ENCODE measurements at places on chromosomes 6 and 20.

DNA sequence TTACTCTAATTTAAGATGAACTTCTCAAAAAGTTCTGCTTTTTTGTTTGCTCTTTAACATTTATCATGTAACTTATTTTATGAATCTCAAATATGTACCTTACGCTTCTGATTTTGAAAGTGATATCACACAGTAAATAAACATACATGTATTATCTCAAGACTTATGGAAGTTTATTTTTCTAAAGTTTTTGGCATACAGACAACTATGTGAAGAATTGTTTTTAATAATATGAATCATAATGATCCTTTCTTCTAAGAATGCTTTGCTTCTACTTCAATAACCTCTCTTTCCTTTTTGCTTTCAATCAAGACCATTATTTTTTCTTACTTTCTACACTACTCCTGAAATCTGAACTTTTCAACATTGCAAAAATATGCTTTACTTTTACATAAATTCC is 816.4 kb downstream of the EYS start:
- no peak for DNase-seq

- no peak for DNase-seq
Measured at GRCh38 chr6:7150381-7151064, 42.8 kb downstream of the RREB1 start.

DNA sequence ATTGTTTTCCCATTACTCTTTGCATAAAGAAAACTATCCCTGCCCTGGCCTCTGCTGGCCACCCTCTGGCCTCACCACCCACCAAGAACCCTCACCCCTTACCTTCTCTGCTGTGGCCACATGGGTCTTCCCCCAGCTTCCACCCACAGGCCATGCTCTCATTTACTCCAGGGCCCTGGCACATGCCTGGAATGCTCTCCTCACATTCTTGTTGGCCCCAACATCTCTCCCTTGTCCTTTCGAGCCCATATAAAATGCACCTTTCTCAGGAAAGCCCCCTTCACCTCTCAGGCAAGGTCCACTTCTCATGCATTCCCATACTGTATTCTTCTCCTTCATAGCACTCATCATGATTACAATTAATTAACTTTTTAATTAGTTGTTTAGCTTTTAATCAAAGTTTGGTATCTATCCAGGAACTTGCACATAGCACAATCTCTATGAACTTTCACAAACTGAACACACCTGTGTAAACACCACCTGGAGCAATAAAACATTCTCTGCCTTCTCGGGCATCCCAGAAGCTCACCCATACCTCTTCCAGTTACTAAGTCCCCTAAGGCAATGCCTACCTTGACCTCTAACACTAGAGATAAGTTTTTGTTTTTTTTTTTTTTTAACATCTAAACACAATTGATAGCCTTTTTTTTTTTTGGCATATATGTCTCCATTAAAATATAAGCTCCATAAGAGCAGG is 617.2 kb downstream of the PTPRT start:
- DNase-seq = no peak

DNA sequence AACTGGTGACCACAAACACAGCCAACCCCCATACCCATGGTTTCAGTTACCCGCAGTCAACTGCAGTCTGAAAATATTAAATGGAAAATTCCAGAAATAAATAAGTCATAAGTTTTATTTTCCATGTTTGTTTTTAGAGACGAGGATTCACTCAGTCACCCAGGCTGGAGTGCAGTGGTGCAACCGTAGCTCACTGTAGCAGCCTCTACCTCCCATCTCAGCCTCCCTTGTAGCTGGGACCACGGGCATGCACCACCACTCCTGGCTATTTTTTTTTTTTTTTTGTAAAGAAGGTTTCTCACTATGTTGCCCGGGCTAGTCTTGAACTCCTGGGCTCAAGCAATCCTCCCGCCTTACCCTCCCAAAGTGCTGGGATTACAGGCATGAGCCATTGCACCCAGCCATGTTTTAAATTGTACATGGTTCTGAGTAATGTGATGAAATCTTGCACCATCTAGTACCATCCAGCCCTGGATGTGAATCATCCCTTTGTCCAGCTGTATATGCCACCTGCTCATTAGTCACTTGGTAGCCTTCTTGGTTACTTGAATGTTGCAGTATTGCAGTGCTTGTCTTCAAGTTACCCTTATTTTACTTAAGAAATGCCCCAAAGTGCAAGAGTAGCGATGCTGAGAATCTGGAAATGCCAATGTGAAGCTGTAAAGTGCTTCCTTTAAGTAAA is 14.5 kb downstream of the CSNK2A1 start:
- DNase-seq = no peak

- no peak for DNase-seq
Measured at GRCh38 chr6:8108031-8108660, 5.8 kb upstream of the EEF1E1 start.

DNA sequence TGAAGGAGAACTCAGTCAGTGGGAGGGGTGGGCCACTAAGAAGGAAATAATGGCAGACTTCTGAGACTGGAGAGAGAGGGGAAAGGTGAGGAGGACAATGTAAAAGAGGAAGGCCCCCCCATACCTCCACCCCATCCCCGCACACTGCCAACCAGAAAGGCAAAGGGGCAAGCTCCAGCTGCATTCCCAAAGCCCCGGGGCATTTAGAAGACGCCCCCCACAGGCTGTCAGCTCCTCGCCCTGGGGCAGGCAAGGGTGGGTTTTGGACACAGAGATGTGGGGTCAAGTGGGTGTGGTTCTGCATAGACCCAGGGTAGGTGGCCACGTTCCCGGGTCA is 20.8 kb upstream of the SLC22A7 start:
- DNase-seq = no peak

DNA sequence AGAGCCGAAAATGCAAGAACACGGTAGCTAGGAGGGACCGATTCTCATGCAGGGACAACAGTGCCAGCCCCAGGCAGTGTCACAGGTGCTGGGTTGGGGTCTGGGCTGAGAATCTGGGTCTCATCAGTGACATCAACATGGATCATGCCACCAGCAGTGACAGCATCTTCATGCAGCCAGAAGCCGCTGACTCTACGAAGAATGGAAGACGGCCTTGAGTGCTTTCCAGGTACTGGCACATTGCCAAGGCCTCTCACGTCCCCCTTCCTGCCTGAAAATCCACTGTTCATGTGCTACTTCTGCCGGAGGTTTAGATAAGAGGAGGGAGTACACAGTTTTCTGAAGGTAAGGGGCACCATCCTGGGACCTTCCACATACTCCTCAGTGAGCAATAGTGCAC is 141.1 kb upstream of the FOXQ1 start:
- DNase-seq = peak; percentile 78

- DNase-seq = no peak
Measured at GRCh38 chr6:139567095-139567494, 192.6 kb upstream of the CITED2 start.

DNA sequence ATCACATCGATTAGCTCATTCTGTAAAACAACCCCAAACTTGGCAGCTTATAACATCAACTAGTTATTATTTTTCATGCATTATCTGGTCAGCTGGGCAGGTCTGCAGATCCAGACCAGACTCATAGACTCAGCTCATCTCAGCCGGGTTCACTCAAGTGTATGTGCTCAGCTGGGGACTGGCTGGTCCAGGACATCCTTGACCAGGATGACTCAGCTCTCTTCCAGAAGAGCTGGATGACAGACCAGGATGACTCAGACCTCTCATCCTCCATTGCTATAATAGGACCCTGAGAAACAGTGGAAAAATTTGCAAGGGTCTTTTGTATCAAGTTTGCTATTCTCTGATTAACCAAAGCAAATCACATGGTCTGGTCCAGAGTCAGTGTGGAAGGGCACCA is 312.5 kb upstream of the PLCB4 start:
- DNase-seq = no peak

GRCh38 chr6:98583506-98583905 is 250.9 kb upstream of the POU3F2 start:
- no peak for DNase-seq

DNA sequence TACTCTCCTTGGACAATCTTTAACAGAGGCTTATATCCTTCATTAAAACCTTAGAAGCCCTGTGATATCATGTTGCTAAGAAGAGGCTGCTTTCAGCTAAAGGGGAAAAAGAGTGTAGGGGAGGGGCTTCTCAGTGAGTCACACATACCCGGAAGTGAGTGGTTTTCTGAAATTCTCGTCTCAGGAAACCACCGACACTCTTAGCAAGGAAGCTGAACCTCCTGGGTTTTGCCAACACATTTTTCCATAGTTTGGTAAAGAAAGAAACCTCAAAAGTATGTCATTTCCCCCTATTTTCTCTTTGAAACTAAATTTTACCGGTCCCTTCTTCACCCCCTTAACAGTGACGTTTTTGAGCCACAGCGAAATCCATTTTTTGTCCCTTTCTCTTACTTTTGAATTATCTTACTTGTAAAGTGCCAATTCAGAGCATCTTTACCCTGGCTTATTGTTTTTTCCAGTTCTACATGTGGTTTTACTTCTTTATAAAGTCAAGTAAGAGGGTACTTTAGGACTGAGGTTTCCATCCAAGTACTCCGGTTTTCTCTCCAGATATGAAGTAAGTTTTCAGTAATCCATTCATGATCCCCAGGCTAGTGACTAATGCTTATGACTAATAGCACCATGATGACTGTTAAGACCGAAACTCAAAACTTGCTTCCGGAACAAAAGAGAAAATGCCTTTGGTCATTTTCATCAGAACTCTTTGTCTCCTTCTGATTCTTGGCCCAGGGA is 219.3 kb downstream of the ARHGAP18 start:
- no peak for DNase-seq

- no peak for DNase-seq
Measured at GRCh38 chr6:36117658-36118549, 12.4 kb upstream of the MAPK13 start.

GRCh38 chr6:14222956-14223355 is 105.4 kb downstream of the CD83 start:
- no peak for DNase-seq

Data from NCI-H1105 (cell line).